ENCODE measurements at places on chromosomes 16 and 17. TPM values are rescaled to one million over a fixed set of nuclear protein-coding genes. Genes with fewer than 3 reads are reported as not detected.

DNA sequence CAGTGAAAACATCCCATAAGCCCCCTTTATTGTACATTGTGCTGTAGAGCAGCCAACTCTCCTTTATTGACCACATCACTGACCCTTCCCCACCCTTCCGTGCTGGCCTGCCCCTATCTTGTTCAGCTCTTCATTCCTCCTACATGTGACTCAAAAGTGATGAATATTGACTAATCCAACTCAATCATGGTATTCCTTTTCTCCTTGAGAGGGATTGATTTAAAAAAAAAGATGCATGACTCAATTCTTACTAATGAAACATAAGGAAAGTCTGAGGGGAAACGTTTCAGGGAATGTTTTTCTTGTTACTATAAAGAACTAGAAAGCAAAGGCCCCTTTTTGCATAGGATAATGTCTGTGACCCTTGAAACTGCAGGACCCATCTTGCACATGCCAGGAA is 125.2 kb upstream of the SOX9 start:
- no peak overlapping the region for H3K27ac ChIP-seq
- H3K4me1 ChIP-seq = no peaks in the 10 kb centered on the region
- no peak for DNase-seq
- no peaks in the 10 kb centered on the region for H3K36me3 ChIP-seq

The MAF gene
- not detected for total RNA-seq

DNA sequence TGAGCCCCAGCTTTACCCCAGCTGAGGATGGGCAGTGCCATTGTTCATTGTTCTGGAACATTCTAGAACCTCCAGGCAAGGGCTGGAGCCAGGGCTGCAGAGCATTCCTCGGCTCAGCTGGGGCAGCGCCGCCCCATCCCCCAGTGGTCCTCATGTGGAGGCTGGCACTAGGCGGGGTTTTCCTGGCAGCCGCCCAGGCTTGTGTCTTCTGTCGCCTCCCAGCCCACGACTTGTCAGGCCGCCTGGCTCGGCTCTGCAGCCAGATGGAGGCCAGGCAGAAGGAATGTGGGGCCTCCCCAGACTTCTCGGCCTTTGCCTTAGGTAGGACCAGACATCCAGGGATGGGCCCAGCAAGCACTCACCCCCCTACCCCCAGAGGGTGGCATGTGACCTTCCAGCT is at the start of gene TMEM95:
TMEM95 (plus strand) TSS at position 104 of the 400 bp plus-strand sequence; CDS start at position 153, 49 bp downstream.
- peak; percentile 25 for DNase-seq
- H3K27ac ChIP-seq = no peak within 1 kb of the TSS
- no peaks in the 10 kb centered on the region for H3K27me3 ChIP-seq
- H3K4me1 ChIP-seq = peaks cover 21% of the 10 kb centered on the region

DNA sequence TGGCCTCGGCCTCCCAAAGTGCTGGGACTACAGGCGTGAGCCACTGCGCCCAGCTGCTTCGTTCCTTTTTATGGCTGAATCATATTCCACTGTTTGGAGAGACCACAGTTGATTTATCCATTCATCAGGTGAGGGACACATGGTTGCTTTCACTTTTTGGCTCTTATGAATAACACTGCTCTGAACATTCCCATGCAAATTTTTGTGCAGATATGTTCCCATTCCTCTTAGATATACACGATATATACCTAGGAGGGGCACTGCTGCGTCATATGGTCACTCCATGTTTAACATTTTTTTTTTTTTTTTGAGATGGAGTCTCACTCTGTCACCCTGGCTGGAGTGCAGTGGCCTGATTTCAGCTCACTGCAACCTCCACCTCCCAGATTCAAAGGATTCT is 13.9 kb upstream of the GLIS2 start:
- H3K36me3 ChIP-seq = 0 out of 2 replicates have a peak, but pooled peaks cover 5% of the 10 kb centered on the region
- H3K4me1 ChIP-seq = peaks cover 35% of the 10 kb centered on the region
- no peaks in the 10 kb centered on the region for H3K27me3 ChIP-seq
- DNase-seq = no peak
- H3K27ac ChIP-seq = no peak overlapping the region

The RHBDL1 gene
- total RNA-seq = 18.1 TPM

DNA sequence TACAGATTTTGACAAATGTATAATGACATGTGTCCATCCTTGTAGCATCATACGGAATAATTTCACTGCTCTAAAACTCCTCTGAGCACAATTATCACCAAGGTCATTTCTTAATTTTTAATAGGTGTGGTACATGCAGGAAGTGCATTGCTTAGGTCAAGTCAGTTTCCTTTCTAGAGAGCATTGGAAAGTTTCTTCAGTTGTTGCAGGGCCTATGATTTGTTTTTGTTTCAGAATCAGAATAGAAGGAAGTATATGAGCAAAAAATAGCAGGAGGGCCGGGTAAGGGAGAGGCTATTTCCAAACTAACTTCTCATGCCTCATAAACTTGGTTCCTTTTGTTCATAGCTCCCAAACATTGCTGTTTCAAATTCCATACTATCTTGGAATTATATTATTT is 24.0 kb upstream of the SLFN5 start:
- H3K27me3 ChIP-seq = peaks cover 26% of the 10 kb centered on the region
- no peak for DNase-seq
- H3K4me1 ChIP-seq = no peaks in the 10 kb centered on the region
- no peak overlapping the region for H3K27ac ChIP-seq
- H3K4me3 ChIP-seq = no peak overlapping the region

- H3K4me1 ChIP-seq = no peaks in the 10 kb centered on the region
- no peak overlapping the region for H3K4me3 ChIP-seq
- DNase-seq = no peak
- H3K27me3 ChIP-seq = peaks cover 94% of the 10 kb centered on the region
These were observed 78.2 kb upstream of the NLRP1 start for GRCh38 chr17:5662409-5663085.

Measured in PC-9 (cell line).